ENCODE measurements at places on chromosomes 13 and 19. TPM values are rescaled to one million over a fixed set of nuclear protein-coding genes. Genes with fewer than 3 reads are reported as not detected.

The LILRB1 gene
- 1.3 TPM for polyA plus RNA-seq

The LGALS14 gene
- polyA plus RNA-seq: not detected

The PROZ gene
- 2.9 TPM for polyA plus RNA-seq

The PROSER1 gene
- polyA plus RNA-seq: 34.3 TPM

The SF3A2 gene
- polyA plus RNA-seq: 99.8 TPM

The SULT2B1 gene
- 0.81 TPM for polyA plus RNA-seq

The PSPC1 gene
- polyA plus RNA-seq: 74.7 TPM

The TMPRSS9 gene
- polyA plus RNA-seq: 1.3 TPM

The METTL21C gene
- polyA plus RNA-seq: 0.52 TPM

The ZNF729 gene
- 1.4 TPM for polyA plus RNA-seq

The RAB3A gene
- polyA plus RNA-seq: 5.5 TPM

The DHDH gene
- polyA plus RNA-seq: 8.5 TPM

GRCh38 chr19:11767633-11768133 is 883 bp downstream of the ZNF441 start:
- peak; percentile 41 for DNase-seq

DNA sequence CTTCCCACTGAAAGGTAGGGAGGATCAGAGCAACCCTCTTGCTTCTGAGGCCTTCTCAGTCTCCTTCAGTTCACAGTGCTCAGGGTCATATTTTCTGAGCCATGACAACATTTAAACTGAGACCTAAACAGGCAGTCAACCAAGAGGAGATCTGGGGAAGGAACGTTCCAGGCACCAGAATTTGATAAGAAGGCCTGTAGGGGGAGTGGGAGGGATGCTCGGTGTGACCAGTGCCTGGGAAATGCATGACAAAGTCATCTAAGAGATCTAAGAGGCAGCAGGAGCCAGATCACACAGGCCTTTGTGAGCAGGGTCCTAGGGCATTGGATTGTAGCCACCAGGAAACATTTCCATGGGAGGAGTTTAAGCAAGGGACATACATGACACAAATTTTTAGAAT is 71.6 kb downstream of the SHISA2 start:
- peak; percentile 58 for DNase-seq

DNA sequence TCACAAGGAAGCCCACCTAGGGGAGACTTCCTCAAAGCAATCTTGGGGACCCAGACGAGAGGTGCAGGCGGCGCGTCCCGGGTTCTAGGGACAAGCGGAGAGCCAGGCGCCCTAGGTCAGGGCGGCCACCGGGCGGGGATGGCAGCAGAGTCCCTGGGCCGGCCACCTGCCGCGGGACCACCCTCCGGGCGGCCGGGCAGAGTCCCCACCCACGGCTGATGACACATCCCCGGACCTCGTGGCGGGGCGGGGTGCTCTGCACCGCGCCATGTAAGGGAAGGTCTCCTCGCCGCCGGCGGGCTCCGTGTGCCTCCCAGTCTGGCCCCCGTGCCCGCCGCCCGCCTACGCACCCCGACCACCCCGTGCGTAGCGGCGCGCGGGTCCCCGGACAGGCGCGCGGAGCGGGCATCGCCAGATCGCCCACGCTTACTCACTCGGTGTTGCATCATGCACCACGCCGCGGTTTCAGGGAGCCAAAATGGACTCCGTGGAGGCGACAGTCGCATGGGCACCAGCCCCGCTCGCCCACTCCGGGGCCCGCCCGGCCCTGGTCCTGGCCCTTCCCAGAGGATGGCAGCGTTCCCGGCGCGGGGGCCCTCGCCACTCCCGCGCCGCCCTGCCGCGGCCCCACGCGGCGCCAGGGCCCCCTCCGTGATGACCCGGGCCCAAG is 643 bp downstream of the SLC7A1 start:
- DNase-seq: no peak

DNA sequence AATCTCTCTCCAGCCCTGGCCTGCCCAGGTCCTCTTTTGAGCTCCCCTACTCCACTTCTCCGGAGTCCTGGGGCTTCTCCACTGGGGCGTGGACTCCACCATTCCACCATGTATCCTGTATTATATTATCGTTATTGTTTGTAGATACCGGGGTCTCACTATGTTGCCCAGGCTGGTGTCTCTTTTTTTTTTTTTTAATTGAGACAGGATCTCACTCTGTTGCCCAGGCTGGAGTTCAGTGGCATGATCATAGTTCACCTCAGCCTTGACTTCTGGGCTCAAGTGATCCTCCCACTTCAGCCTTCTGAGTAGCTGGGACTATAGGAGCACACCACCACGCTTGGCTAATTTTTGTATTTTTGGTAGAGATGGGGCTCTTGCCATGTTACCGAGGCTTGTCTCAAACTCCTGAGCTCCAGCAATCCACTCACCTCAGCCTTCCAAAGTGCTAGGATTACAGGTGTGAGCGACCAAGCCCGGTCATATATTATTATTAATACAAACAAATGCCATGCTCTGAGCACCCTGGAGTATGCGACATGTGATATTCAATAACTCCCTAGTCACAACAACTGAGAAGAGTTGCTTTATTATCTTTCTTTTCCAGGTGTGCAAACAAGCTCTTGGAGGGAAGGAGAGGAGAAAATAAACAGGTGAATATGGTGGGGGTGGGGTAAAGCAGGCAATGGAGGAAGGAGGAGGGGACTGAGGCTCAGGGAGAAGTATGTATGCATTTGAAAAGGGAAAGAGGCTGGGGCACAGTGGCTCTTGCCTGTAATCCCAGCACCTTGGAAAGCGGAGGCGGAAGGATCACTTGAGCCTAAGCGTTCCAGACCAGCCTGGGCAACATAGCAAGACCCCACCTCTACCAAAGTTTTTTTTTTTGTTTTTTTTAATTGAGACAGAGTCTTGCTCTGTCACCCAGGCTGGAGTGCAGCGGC is 2.8 kb upstream of the CERS4 start:
- DNase-seq: no peak

- no peak for DNase-seq
Observed at GRCh38 chr13:106521095-106521799, 14.2 kb downstream of the EFNB2 start.

GRCh38 chr13:79211377-79211776 is 194.7 kb downstream of the RBM26 start:
- no peak for DNase-seq

GRCh38 chr13:43730642-43731041 is 56.1 kb downstream of the ENOX1 start:
- no peak for DNase-seq

DNA sequence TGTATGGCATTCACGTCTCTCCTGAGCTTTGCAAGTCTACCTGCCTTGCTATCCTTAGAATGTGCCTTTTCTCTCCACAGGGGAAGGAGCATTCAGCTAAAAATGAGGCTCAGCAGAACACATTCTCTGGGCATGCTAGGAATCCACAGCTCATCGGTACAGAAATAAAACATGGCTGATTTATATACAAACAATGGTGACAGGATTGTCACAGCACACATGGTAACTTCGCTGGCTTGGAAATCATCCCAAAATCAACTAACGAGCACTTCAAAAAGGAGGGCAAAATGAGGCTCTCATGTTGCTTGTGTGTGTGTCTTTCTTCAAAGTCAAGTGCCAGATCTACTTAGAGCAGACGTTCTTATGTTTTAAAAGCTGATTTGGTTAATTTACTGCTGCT is 373.0 kb downstream of the FGF14 start:
- DNase-seq: no peak

DNA sequence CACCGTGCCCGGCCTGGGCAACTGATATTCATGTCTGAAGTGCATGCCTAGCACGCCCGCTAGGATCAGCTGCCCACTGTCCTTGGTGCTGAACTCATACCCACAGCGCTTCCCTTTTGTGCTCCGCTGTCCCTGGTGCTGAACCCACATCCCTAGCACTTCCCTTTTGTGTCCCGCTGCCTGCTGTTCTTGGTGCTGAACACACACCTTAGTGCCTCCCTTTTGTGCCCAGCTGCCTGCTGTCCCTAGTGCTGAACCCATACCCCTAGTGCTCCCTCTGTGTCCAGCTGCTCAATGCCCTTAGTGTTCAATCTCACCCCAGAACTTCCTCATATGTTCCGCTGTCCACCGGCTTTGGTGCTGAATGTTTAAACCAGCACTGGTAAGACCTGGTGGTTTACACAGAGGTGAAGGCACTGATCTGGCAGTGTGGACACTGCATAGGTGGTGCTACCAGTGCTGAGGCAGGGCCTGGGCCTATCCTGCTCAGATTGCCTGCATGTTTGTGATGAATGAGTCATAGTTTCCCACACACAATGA is 26.3 kb upstream of the SIGLEC11 start:
- DNase-seq: peak; percentile 97

DNA sequence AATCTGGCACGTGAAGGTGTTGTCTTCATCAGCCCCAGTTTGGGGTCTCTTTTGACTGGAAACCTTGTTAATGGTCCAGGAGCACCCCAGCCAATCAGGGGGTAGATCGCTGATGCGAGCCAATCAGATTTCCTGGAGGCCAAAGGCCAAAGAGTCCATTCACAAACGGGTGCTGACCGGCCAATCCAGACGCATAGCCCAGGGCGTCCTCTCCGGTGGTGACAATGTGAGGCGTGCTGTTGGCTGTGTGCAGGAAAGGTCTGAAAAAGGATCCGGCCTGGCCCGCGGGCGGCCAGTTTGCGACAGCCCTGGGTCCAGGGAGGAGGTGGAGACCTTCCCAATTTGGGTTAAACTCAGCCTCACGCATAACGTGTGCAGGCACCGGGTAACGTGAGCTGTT is 3.1 kb downstream of the MAST3 start:
- no peak for DNase-seq

DNA sequence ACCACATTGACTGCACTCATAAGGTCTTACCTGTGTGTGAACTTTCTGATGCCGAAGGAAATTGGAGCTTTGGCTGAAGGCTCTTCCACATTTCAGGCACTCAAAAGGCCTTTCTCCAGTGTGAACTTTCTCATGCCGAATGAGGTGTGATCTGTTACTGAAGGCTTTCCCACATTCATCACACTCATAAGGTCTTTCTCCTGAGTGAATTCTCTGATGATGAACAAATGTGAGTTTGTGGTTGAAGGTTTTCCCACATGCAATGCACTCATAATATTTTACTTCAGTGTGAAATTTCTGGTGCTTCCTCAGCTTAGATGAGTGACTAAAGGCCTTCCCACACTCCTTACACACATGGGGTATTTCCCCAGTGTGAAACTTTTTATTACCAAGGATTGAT is 5.7 kb downstream of the ZNF132 start:
- DNase-seq: no peak

DNA sequence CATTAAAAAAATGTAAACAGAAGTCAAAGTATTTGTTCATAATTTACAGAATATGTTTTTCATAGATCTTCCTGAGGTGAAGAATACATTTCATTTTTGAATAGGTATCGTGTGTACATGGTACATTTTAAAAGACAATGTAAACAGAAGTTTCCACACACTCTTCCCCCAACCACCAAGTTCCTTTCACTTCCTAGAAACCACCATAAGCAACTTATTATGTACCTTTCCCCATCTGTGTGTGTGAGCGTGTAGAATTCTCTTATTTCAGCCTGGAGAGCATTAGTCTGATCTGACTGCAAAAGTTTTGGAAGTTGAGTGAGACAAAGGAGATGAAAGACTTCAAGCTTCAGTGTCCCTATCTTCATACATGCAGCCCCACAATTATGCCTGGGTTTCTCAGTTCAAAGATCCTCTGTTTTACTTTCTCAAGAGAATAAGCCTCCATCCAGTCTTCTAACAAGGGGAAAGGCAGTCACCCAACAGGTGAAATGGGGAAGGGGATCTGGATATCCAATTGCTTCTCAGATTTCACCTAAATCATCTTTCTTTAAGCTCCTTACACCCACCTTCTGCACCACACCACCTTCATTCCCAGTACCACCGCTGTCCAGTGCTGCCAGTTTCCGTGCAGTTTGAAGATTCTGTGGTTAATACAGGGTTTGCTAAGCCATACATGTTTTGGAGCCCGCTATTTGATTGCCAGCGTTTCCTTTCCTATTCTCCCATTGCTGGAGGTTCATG is 2.1 kb downstream of the TEX30 start:
- DNase-seq: no peak

GRCh38 chr13:99271249-99271648 is 13.1 kb upstream of the GPR18 start:
- DNase-seq: no peak

GRCh38 chr13:61247149-61247936 is 168.3 kb downstream of the PCDH20 start:
- DNase-seq: no peak

GRCh38 chr13:99346335-99347042 is 39.3 kb upstream of the GPR183 start:
- no peak for DNase-seq

- no peak for DNase-seq
Observed at GRCh38 chr19:54199401-54199800, 1.3 kb upstream of the RPS9 start.

DNA sequence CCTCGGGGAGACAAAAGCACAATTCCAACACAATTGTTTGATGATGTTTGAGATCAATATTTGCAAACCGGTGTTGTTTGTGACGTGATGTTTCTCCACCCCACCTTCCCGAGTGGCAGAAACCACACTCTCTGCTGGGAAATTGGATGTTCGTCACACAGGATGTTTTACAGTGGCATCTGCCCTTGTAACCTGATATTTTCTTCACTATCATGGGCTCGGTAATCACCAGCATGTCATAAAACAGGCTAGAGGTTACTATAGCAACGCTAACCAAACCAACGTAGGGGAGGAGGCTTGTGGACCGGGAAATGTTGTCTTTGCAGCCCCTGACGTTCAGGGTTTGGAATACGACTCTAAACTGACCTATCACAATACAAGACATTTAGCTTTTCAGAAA is 454.5 kb downstream of the IRS2 start:
- DNase-seq: peak; percentile 84

GRCh38 chr13:50452028-50452427 is 391.5 kb downstream of the DLEU7 start:
- DNase-seq: no peak

DNA sequence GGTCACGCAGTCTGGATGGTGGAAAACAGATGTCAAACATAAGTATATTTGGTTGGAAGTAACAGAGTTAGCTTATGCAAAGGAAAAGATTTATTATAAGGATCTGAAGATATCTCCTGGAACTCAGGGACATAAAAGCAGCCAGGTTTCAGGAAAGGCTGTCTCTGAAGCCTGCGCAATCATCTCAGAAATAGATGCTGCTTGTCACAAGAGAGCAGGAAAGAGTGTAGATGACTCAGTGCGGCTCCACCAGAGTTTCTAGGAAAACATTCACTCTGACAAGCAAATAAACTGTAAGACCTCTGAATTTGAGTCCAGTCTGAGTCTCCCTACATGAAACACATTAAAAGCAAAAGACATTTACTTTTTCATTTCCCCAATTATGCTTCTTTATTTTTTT is 220.4 kb upstream of the HTR2A start:
- no peak for DNase-seq

DNA sequence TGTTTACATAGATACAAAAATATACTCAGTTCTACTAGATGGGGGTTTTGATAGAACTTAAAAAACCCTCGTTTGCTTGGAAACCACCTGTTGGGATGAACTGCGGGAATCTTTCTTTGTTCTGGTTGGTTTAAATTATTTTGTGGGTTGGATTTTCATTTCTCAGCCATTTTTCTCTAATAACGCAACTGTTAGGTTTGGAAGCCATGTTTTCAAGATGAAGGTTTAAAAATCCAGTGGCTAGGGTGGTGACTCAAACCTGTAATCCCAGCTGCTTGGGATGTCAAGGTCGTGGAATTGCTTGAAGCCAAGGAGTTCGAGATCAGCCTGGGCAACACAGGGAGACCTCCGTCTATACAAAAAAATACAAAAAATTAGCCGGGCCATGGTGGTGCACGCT is 1.6 kb downstream of the URI1 start:
- DNase-seq: no peak

- DNase-seq: no peak
Observed at GRCh38 chr19:5086725-5087439, 118.0 kb downstream of the KDM4B start.

All from renal pelvis (tissue), 12 donors.